ENCODE measurements at places on chromosomes 2 and 18.

GRCh38 chr2:150099805-150100204 lies 387.7 kb downstream of the RND3 start:
- ATAC-seq: no peak

DNA sequence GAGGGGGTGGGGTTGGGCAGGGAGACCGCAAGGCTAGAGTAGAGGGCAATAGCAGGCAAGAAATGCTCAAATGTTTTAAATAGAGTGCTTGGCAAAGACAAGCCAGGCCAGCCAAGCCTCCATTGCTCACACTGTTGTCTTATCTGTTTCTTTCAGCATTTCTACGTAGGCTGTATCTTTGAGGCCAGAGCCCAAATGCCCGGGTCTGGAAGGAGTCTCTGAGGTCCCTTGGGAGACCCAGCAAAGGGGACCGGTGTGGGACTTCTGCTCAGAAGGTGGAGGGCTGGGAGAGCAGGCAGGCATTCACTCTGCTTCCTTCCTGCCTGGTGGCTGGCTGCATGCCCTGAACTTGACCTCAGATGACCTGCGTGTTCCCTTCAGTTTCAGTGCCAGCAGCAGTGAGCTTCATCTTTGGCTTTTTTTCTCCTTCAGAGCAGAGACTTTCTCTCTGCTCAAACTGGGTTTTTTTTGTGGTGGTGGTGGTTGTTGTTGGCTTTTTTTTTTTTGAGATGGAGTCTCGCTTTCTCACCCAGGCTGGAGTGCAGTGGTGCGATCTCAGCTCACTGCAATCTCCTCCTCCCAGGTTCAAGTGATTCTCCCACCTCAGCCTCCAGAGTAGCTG lies 13.7 kb upstream of the TET3 start:
- ATAC-seq: peak; percentile 43

DNA sequence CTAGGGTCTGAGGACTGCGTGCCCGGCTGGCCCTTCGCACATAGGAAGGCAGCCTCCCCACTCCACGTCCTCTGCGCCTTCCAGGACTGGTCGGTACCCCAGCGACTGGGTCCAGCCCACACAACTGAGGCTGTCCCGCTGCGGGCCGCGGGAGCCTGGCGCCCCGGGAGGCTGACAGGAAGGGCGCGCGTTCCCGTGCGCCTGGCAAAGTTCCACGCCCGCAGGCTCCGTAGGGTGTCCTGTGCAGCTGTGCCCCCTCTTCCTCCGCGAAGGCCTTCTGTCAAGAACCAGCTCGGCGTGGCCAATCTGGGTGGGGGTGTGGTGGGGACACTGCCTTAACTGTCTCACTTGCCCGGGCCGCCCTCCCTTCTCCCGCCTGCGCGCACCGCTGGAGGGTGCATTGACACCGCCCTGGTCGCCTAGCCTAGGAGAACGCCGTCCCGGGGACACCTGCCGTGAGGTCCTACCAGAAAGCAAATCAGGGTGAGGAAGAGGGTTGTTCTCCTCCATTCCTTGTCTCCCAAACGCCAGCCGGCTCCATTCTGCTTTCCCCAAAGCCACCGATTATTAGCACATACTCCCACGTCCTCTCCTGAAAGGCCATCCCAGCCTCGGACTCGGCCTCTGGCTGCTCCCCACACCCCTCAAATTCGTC lies 618 bp upstream of the LYPD1 start:
- peak; percentile 47 for ATAC-seq

DNA sequence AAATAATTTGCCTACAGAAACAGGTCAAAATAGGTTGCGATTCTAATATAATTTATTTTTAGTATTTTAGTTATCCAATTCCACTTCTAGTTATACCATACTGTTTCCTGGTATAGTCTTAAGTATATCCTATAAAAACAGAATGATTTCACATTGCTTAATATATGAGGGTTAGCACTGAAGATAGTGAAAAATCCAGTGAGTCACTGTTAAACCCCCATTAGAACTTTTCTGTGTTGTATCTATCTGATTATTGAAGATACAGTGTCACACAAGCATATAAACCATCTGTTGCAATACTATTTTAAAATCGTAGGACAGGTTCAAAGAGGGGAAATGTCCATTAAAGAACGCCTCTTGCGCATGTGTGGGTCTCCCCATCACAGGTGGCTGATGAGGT lies 110.0 kb downstream of the FEZ2 start:
- ATAC-seq: no peak

GRCh38 chr2:148909114-148909513 lies 34.1 kb downstream of the KIF5C start:
- ATAC-seq: no peak

GRCh38 chr2:174492963-174493431 lies 6.2 kb upstream of the GPR155 start:
- ATAC-seq: peak; percentile 39

DNA sequence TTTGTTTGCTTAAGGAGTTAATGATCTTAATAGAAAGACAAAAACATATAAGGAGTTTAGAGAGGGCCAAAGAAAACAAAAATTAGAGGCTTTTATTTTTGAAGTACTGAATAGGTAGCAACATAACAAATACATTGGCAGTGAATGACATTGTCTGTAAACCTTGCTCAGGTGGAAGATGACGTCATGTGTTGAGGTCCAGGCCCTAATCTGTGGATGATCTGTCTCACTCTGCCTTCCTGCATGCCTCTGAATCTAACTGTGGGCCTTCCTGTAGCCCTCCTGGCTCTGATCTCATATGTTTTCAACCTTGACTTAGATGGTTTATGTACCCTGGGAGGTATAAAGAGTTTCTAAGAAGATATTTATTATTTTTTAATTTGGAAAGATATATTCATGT lies 58.1 kb upstream of the DYNAP start:
- ATAC-seq: no peak

GRCh38 chr2:225104321-225104720 lies 62.1 kb upstream of the DOCK10 start:
- no peak for ATAC-seq

DNA sequence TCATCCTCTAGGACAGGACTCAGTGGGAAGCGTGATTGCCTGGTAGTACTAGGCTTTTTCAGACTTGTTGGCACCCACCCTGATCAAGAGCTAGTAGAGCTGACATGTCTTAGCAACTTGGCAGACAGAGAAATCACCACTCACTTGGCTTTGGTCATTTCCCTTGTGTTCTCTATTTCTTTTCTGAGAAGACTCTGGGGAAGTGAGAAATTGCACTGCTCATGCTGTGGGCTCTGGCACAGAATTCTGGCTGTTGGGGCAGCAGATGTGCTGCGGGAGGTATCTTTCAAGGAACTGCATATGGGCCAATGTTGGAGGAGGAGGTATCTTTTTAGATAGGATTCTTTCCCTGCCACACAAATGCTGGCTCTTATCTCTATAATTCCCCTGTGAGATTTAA lies 529.1 kb upstream of the MEX3C start:
- no peak for ATAC-seq

- no peak for ATAC-seq
Observed at GRCh38 chr2:241867776-241868420, 1.6 kb upstream of the RTP5 start.

DNA sequence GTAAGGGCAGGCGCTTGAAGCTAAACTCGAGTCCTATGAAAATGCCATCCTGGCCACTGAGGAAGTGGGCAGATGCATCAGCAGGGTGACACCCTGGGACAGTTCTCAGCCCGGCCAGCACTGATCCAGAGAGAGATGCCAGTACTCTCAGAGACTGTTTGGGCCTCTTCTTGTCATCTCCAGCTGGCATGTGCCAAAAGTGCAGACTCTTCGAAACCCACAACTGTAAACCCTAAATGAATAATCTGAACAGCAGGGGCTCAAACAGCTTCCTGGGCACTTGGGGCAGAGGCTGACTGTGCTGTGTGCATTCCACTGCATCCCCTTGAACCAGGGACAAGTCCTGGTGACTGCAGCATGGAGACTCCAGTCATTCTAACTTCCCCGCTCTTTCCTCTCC lies 204.2 kb upstream of the SMAD2 start:
- no peak for ATAC-seq

DNA sequence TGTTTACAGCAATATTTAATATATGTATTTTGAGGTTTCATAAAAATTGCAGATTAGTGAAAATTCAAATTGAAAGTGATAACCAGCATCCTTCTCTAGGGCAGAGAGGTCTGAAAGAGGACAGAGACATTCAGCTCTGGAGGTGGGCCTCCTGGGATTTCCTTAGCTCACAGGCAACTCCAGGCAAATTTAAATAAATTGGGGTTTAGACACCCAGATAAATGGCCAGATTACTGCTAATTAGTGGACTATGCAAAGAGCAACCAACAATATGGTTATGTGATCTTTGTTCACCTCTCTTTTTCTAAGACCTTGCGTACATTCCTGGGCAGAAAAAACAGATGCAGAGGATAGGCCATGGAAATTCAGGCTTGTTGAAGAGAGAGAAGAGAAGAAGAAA lies 1282.8 kb upstream of the ACVR2A start:
- ATAC-seq: no peak

- ATAC-seq: no peak
Observed at GRCh38 chr2:14638488-14638887, 6.0 kb downstream of the LRATD1 start.

DNA sequence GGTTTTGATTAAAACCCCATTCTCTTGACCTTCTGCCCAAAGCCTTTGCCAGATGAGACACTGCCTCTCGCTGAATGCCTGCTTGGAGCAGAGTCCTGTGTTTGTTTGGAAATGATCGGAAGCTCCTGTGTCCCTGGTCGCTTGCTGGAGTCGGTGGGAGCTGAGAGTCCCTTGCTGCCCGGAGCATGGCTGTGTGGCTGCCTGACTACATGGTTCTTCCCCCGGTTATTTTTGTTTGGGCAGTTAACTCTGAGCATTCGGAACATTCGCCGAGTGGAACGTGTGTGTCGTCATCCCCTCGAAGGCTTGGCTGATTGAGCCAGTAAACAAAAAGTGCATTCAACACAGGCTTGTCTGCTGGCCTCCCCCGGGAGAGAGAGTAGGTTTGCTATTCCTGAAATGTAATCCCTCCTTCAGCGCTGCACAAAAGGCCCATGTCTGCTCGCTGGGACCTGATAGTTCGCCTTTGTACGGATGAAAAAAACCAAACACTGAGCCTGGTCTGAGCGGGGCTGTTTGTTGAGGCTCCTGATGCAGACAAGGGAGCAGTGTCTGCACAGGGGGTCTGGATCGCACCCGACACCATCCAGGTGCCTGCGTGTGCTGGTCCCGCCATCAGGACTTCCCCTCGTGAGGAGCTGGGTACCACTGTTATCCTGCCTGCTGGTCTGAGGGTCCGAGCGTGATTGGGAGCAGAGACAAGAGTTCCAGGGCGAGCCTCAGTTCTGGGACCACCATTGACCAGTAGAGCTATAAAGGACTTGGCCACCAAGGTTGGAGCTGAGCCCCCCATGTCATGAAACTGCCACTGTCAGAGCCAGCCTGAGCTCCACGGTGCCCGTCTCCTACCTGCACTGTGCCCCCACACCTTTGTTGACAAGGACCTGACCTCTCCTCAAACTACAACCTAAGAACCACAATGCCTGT lies 83.8 kb downstream of the AGAP1 start:
- no peak for ATAC-seq

- ATAC-seq: peak; percentile 54
Observed at GRCh38 chr2:159616286-159616701, at the start of gene BAZ2B. TSS of gene BAZ2B (minus strand) at chr2:159616548. CDS start at chr2:159478719, 137,829 bp downstream.

DNA sequence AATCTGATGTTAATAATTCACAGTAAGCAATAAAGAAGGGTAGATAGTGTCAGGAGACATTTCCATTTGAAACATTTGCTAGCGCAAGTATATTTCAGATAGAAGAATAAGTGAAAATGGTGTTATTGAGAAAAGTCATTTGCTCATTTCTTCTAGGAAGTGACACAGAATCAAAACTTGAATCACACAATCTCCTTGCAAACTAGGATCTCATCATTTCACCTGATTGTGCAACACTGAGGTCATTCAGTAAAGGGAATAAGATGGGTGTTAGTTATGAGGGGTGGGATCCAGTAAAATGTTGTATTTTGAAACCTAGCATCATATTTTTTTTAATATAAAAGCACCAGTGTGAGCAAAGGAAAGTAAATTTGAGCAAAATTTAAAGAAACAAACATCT lies 208.0 kb upstream of the KCNJ3 start:
- no peak for ATAC-seq

DNA sequence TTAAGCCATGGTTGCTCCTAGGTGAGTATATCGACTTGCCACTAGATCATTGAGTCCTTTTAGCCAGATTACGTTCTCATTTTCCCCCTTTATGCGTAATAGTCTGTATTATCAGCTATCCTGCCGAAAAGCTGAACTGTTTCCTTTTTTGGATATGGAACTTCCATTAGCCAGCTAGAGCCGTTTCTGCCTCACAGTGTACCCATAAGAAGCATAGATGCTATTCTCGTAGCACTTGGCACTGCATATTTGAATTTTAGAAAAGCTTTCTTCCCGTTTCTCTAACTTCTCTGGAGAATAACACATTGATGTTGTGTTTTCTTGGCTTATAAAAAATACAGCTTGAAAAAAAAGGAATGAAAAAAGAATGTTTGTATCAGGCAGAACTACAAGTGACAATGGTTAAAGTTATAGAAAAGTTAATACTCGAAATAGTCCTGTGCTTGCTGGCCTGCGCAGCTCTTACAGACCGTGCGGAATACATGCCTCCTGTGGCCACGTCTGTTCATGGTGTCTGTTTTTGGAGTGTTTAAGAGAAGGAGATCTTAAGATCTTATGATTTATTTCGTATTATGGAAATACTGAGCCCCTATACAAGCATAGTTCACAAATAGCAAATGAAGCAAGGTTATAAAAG lies 710 bp downstream of the DUSP19 start:
- ATAC-seq: no peak

DNA sequence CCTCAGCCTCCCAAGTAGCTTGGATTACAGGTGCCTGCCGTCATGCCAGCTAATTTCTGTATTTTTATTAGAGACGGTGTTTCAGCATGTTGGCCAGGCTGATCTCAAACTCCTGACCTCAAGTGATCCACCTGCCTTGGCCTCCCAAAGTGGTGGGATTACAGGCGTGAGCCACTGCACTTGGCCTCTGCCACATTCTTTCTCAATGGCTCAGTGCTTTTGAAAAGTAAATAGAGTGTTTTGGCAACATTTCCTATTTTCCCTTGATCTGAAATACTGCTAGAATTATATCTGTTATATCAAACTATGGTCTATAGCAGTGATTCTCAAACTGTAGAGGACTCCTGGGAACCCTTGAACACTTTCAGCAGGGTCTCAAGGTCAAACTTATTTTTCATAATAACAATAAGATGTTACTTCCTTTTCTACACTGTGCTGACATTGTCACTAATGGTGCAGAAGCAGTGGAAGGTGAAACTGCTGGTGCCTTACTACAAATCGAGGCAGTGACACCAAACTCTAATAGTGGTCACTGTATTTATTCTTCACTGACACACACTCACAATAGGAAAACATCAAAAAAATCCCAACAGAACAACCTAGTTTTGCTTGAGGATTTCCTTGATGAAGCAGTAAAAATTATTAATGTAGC lies 10.6 kb downstream of the DAW1 start:
- no peak for ATAC-seq
